H1 (cell line): ENCODE measurements at places on chromosomes 2 and 18. TPM values are rescaled to one million over a fixed set of nuclear protein-coding genes. Genes with fewer than 3 reads are reported as not detected.

- no peak for DNase-seq
These were observed 11.5 kb downstream of the ARPC2 start for GRCh38 chr2:218228366-218229090.

DNA sequence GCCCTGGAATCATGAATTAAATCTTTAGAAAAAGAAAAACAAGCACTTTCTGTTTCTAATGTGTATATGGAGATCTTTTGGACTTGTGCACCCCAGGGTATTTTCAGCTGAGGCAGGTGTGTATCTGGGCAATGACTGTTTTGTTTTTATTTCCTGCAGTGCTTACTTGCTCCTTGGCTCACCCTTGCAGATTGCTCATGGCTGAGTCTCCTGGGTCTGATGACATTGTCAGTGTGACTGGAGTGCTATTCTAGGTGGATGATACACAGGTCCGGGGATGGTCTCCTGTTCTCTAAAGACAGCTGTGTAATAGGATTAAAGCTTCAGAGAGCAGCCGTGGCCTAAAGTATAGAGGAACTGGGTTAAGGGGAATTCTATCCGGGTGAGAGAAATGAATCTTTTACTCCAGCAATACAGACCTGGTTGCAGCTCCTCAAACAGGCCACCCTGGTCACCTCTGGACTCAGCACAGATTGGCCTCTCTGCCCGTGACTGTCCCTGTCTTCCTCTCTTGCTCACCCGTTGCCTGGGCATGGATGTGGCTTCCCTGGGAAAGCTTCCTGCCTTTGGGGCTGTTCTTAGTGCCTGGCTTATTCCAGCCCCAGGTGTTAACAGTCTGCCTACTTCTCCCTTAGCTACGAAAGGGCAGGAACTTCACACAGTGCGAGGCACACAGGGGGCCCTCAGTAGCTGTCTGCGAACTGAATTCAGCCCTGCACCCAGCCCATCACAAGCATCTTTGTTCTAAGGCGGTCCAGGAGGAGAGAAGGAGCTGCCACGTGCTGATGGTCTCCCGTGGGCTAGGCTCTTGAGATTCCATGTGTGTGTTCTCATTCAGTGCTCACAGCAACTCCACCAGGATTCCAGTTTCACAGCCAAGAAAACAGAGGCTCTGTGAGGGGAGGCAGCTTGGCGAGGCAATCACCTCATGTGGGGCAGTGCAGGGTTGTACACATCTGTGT lies 84.3 kb downstream of the ACOXL start:
- DNase-seq = no peak

LRP1B gene
- polyA plus RNA-seq = 0.03 and 0.08 TPM in 2 replicates

QPCT gene
- polyA plus RNA-seq = 4.3 TPM in 2 replicates

- DNase-seq = no peak
These were observed 181.0 kb upstream of the SALL3 start for GRCh38 chr18:78798402-78799175.

DNA sequence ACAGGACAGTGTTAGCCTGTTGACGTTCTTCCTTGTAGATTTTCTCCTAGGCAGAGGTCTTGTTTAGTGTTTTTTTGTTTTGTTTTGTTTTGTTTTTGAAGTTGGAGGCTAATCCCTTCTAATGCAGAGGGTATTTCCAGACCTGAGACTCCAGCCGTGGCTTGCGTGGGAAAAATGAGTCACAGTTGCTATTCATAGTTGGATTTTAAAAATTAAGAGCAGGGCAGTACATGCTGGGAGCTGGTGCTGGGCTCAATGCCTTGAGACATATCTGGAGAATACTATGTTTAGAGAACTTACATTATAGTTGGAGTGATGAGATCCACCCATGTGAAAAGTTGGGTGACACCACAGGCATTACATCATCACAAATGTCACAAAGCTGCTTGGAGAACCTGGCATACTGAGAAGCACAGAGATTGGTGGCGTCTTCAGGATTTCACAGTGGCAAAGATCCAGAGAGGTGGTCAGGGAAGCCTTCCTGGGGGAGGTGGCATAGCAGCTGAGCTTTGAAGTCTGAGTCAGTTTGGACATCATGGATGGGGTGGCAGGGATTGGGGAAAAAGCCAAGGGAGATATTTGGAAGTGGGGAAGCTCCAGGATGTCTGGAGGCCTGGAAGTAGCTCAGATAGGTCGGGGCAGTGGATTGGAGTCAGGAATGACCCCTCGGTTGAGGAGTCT lies 249.4 kb downstream of the LOXHD1 start:
- DNase-seq = no peak

DNA sequence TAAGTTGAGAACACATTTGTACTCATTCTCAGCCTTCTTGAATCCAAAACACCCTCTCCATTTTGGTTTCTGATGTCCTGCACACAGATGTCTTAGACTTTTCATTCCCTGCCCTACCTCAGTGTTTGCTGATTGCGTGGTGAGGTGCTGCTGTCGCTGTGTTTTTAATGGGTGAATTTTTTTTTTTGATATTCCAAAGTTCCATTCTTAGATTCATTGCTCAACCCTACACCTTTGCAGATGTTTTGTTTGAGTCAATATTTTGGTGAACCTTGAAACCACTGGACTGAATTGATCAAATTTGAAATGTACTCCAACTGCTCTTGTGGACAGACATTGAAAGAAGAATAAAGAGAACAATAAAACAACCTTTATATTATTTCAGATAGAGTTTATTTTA lies 130.4 kb upstream of the DSEL start:
- no peak for DNase-seq

TMEM37 gene
- polyA plus RNA-seq = 16.2 and 20.4 TPM in 2 replicates

DNA sequence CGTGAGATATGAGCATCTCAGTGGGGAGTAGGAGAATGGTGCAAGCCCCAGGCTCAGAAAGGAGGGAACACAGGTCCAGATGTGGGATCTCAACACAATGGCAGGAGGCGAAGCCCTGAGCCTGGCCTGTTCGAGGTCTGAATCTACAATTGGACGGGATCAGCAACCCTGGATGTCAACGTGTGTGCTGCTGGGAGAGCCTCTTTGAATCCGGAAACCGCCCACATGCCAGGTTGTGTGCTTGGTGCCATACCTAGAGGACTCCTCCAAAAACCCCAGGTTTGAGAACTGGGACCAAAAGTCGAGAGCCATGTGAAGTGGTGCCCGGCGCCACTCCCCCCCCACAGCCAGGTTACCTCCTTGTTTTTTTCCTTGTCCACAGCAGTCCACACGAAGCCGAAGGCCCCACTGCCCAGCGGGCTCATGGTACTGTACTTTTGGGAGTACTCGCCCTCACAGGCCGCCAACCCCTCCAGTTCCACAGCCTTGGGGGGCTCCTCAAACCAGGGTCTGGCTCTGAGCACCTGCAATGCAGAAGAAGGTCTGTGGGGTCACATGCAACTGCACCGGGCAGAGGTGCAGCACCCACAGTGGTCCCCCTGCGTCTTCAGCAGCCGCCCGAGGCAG lies 20.4 kb upstream of the MTERF4 start:
- DNase-seq = no peak

DNA sequence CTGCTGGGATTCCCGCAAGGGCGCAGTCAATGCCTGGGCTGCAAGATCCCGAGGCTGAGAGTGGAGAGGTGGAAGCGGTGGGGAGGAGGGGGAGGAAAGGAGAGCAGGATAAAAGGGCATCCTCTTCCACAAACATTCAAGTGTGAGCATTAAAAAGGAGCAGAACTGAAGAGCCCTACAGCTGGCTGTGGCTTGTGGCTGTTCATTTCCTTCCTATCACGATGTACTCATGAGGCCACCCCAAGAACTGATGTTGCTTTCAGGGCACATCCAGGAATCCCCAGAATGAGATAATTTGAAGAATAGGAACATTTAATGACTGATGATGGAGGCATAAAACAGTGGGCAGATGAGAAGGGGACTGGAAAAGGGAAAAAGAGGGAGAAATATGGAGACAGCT lies 230.8 kb upstream of the SMIM21 start:
- DNase-seq = no peak
